ENCODE measurements at places on chromosomes 4 and X. TPM values are rescaled to one million over a fixed set of nuclear protein-coding genes. Genes with fewer than 3 reads are reported as not detected.

The VCX gene
- not detected for total RNA-seq

The TCEAL7 gene
- total RNA-seq: 1.2 TPM

The LRCH2 gene
- 12.6 TPM for total RNA-seq

The GPR119 gene
- not detected for total RNA-seq

The PAGE2B gene
- not detected for total RNA-seq

The TMEM154 gene
- total RNA-seq: 3.1 TPM

Data from dermis blood vessel endothelial cell (primary cell).